ENCODE measurements at places on chromosomes 3 and 15.

- no peak for DNase-seq
These were observed 49.1 kb downstream of the DNASE1L3 start for GRCh38 chr3:58161435-58162398.

DNA sequence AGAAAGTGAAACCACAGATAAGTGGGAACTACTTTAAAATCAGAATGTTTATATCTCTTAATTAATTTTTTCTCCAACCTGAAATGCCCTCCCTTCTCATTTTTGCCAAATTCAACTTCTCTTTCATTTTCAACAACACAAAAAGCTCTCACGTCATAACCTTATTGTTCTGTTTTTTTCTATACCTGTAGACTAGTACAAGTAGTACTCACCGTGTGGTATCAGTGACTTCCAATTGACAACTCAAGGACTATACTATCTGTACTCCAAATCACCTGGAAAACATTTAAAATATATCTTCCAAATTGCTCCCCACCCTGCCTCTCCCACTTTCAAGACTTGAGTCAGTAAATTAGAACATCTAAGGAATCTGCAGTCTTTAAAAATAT is 72.8 kb upstream of the ZNF280D start:
- DNase-seq: no peak

DNA sequence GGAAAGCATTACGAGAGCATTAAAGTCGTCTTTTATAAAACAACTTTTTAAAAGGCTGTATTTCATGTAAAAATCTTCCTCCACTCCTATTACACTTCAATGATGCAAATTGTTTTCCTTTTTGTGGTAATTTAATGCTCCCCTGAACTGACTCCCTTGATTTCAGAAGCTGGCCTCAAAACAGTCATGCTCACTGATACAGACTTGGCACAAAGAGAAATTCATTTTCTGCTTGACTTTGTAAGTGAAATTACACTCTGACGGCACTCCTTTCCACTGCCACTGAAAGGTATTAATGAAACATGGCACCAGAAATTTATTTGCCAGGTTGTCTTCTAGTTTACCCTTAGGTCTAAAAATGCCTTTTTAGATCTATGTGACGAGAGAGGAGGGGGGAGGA is 215.5 kb downstream of the LRRC3B start:
- no peak for DNase-seq

DNA sequence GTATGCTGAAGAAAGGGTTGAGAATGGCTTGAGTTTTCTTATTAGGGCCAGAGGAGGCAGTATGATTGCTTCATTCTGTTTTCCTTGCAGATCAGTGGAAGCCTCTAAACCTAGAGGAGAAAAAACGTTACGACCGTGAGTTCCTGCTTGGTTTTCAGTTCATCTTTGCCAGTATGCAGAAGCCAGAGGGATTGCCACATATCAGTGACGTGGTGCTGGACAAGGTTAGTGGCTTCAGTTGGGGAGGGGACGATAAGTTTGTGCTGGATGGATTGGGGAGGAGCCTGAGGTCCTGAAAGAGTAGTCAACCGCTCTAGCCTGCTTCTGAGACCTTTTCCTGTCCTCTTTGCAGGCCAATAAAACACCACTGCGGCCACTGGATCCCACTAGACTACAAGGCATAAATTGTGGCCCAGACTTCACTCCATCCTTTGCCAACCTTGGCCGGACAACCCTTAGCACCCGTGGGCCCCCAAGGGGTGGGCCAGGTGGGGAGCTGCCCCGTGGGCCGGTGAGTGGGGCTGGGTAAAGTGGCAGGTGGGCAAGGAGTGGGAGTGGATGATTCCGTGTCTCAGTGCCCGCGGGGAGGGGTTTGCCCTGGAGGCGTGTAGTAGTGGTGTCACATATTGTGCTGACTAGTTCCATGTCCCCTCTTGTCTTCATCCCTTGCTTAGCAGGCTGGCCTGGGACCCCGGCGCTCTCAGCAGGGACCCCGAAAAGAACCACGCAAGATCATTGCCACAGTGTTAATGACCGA is 8.5 kb downstream of the EIF4G1 start:
- no peak for DNase-seq

DNA sequence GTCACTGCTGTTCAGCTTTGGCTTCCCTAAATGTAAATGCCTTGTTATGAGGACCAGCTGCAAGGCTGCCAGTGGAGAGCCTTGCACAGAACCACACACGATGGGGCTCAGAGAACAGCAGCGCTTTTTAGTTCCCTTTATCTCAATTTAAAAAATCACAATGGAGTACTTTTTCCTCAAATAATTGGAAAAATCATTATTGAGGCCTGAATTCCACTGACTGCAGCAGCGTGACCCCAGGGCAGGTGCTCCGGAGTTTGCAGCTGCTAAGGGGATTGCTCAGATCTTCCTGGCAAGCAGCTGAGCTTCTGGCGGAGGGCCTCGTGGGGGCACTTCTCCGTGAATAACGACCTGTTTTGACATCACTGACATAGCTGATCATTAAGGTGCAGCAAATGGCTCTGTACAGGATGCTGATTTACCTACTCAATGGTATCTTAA is 245.6 kb upstream of the TRIM42 start:
- DNase-seq: no peak

DNA sequence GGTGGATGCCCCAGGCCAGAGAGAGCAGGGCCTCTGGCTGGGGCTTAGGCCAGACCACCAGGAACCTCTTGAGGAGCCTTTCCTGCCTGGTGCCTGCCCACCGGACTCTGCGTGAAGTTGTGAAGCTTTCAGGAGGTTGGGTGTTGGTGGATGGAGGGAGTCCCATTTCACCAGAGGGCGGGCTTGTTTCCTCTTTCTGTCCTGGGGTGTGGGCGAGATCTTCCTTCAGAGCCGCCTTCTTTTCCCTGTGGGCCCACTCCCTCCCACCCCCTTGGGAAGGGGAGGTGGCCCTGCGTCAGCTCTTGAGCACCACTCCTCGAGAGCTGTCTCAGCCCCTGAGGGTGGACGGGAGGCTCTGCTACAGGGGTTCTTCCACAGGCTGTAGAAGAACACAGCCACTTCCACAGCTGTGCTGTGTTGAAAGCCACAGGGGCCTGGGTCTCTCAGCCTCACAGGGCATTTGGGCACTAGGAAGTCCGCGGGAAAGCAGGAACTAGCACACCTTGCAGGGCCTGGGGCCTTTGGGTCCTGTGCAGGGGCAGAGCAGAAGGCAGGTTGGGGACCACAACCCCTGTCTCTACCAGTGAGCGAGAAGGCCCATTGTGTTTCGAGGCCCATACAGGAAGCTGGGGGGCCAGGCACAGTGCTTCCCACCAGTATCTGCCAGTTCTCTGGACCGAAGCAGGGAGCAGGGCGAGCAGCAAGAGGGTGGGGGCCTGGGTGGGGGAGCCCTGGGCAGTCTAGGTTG is 2.1 kb downstream of the AMIGO3 start:
- DNase-seq: no peak

DNA sequence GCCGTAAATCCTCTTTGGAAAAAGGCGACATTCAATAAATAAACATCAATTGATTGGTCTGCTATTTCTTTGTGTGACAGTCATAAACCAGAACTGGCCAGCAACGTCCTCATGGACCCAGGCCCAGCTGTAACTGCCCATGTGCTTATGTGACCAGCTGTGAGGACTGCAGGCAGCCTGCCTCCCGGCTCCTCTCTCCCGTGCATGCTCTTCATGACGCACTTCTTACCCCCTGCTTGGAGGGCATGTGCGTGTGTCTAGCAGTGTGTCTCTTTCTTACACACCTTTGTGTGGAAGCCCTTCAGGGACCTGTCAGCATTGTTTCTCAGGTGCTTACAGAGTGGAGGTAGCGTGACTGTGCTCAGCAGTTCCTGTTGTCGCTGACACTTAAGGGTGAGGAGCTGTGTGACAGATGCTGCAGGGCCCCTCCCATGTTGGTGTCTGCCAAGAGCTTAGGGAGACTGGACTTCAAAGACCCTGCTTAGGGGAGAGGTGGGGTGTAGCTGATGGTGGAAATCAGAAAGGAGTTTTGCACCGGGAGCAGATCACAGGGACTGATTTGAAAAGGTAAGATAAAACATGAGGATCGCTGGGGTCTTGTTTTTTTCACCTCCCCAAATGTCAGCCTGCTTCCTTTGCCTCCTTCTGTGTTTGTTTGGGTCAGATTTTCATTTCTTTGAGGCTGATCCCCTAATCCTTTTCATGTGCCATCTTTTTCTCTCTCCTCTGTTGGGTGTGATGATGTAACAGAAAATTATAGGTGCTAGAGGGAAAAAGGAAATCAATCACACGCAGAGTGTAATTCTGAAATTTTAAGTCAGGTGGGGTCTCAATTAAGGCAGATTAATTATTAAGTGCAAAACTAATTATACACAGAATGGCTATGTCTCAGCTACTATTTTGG is 2.1 kb downstream of the PODXL2 start:
- no peak for DNase-seq

- DNase-seq: no peak
These were observed 329.1 kb downstream of the FOXP1 start for GRCh38 chr3:71254281-71255057.

- DNase-seq: no peak
These were observed 255.3 kb upstream of the UBE2E2 start for GRCh38 chr3:22947851-22948250.

DNA sequence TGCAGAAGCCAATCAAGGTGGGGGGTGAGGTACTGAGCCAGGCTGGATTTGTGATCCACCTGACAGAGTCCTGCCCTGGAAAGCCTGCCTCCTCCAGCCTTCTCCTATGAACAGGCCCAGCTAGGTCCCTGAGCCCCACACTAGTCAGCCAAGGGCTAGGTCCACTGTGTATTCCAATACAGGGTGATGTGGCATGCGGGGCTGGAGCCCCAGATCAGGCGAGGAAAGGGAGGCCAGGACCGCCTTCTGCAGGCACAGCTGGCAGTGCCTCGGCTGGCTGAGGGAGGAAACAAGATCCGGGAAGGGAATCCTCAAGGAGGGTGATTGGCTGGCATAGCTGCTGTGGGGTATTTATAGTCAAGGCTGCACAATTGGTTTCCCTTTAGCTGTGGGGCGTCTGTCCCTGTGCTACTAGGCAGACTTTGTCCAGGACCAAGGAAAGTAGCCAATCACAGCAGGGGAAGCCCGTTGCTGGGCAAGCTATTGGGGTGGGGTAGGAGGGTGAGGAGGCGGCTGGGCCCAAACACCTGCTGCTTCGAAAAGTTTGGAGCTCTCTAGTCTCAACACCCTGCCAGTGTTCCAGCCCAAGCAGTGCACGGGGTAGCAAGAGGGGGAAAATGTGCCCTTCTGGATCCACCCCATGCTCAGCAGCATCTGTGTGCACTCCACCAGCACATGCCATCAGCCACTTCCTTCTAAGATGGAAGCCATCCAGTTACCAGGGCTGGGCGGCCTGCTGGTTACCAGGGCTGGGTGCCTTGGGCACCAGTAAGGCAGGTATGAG is 5.9 kb downstream of the KY start:
- no peak for DNase-seq

DNA sequence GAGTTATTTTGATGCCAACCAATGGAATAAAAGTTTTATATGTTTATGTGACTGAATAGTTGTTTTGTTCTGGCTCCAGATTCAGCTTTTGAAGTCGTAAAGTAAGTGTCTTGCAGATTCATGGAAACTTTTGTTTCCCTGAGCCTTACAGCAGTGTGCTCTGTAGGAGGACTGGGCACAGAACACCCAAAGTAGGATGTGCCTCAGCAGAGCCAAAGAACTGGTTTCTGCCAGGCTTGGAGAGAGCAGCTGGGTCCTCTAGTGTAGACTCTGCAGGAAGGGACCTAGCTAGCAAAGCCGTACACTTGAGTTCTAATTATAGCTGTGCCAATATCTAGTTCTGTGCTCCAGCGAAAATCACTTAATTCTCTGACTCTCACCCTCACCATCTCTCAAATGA is 261.2 kb upstream of the DNAJC19 start:
- no peak for DNase-seq

DNA sequence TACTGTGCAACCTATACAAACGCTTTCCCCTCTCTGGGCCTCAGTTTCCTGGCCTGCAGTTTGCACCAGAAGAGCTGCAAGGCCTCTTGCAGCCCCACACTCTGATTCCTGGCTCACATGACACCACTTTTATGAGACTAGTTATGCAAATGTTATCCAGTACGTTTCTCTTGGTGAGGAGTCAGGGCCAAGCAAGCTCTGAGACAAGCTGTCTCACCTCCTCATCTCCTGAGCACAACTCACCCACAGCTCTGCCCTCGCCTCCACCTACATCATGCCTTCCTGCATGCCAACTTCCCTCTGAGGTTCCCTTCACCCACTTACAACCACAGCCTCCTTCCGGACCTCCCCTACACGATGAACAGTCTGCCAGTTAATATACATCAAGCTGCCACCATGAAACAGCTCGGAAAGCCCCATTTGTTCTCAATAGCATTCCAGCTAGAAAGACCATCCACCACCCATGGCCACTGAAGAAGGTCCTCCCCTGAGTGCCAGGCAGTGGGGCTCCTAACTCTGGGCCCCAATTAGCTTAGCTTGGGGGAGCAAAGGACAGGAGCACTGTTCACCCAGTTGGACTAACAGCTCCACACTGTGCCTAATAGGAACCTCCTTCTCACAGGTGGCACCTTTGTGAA is 25.0 kb downstream of the CRYGS start:
- peak; percentile 62 for DNase-seq

GRCh38 chr15:31280046-31280830 is 46.4 kb upstream of the KLF13 start:
- no peak for DNase-seq

GRCh38 chr15:99100245-99101173 is 4.4 kb upstream of the SYNM start:
- DNase-seq: peak; percentile 36

GRCh38 chr3:37559461-37559860 is 302.2 kb upstream of the CTDSPL start:
- no peak for DNase-seq

Data from effector memory CD8-positive, alpha-beta T cell (primary cell).